Stimulated activated CD4-positive, alpha-beta T cell treated with anti-CD3 and anti-CD28 coated beads, Interleukin-15, amount 100 ng/mL, for 48 hours (primary cell): ENCODE measurements at places on chromosomes 4 and X.

DNA sequence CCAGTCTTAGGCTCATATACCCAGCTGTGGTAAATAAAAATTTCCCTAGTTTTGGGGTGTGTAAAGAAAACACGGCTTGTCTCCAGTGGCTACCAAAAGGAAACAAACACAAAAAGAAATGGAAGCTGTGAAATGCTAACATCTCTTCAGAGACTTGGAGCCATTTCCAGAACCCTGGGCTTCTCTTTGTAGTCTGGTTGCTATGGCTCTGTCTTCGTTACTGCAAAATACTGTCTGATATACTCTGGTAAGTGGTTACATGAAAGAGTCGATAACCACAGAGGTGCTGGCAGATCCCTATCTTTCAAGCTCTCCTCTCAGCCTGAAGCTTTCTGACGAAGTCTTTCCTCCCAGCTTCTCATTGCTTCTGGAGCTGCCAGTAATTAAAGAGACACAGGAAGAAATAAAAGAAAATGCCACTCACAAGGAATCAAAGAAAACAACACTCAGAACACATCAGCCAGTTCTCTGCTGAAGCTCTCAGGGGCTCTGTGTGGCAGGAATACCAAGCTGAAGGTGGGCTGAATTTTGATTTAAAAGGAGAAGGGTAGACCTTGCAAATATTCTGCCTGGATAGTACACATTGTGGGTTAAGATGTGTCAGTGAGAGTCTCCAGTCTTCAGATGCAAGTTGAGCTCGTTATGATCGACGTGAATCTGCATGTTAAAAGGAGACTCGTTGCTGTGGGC is 107.6 kb upstream of the FAM9C start:
- no peak for DNase-seq

DNA sequence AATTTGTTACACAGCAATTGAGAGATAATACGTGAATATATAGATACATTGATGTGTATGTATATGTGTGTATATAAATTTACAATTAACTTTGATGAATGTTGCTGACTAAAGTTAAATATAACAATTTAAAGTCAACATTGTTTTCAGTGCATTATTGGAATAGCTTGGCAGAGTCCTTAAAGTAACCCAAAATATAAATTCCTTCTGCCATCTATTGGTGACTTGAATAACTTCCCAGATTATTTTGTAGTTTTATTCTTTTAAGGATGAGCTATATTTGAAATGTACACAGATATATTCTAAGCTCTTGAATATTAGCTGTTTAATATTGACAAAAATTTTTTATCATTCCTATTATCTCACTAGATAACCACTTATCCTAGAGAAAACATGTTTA is 298.2 kb upstream of the FSTL5 start:
- DNase-seq: no peak

DNA sequence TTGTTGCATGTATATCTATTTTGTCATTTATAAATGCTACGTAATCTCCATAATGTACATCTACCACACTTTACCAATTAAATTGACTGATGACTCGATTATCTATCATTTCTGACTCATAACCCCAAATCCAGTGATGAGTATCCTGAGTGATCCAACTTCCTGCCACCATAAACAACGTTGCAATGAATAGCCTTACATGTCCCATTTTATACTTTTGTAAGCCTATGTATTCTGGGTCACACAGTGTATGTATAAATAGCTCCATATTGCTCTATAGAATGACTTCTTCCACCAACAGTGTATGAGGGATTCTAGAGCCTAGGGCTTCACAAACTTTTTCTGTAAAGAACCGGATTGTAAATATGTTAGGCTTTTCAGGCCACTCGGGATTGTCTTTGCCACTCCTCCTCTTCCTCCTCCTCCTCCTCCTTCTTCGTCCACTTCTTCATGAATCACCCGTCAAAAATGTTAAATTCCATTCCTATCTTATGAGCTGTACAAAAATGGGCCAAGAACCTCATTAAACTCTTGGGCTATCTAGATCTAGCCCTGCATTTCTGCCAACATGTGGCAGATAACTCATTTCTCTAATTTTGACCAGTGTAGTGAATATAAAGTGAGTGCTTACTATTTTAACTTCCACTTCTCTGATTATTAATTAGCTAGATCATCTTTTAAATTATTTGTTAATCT is 672.2 kb upstream of the AMOT start:
- no peak for DNase-seq

- DNase-seq: no peak
These were observed 139.6 kb downstream of the UNC5C start for GRCh38 chr4:95409127-95409526.

GRCh38 chr4:38082424-38083385 is 122.5 kb downstream of the PTTG2 start:
- DNase-seq: no peak

DNA sequence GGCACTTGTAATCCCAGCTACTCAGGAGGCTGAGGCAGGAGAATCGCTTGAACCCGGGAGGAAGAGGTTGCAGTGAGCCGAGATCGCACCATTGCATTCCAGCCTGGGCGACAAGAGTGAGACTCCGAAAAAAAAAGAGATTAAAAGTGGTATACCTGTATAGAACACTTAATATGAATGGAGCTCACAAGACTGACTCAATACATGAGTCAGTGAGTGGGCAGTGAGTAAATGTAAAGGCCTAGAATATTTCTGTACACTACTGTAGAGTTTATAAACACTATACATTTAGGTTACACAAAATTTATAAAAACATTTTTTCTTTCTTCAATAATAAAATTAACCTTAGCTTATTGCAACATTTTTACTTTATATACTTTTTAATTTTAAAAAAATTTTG is 93.8 kb downstream of the CENPC start:
- DNase-seq: no peak

GRCh38 chrX:136028383-136028984 is 43.2 kb downstream of the SLC9A6 start:
- DNase-seq: no peak

DNA sequence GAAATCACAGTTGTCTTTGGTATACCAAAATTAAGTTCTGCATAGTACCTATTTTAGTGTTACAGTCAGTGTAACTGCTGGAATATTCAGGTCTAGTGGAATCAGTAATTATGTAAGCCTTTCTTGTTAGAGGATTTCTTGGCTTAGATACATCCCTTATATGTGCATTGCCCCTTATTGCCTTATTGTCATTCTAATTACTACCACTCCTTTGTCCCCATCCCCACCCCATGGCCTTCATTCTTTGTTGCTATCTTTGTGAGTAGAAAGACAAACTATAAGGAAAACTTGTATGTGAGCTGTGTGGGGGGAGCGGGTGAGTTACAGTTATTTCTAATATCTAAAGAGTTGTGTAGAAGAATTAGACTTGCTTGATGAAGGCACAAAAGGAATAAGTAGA is 36.9 kb upstream of the RPA4 start:
- DNase-seq: no peak

- DNase-seq: no peak
These were observed 11.4 kb downstream of the HSPA4L start for GRCh38 chr4:127793528-127793927.

DNA sequence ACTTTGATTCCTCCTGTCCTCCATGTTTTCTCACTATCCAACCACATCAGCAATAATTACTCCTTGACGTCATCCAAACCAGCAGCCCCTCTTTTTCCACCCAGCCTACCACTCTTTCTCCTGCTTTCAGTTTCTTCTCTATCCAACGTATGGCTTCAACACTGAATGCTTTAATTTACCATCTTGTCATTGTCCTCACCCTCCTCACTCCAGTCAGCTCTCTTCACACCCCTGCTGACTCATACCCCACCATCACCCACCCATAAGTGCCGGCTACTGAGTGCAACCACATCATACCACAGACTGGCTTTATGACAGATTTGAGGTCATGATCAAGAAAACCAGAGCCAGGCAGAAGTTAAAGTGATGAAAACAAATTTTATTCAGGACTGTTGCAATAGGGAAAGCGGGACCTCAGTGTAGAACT is 9.8 kb upstream of the ANXA5 start:
- peak; percentile 65 for DNase-seq

DNA sequence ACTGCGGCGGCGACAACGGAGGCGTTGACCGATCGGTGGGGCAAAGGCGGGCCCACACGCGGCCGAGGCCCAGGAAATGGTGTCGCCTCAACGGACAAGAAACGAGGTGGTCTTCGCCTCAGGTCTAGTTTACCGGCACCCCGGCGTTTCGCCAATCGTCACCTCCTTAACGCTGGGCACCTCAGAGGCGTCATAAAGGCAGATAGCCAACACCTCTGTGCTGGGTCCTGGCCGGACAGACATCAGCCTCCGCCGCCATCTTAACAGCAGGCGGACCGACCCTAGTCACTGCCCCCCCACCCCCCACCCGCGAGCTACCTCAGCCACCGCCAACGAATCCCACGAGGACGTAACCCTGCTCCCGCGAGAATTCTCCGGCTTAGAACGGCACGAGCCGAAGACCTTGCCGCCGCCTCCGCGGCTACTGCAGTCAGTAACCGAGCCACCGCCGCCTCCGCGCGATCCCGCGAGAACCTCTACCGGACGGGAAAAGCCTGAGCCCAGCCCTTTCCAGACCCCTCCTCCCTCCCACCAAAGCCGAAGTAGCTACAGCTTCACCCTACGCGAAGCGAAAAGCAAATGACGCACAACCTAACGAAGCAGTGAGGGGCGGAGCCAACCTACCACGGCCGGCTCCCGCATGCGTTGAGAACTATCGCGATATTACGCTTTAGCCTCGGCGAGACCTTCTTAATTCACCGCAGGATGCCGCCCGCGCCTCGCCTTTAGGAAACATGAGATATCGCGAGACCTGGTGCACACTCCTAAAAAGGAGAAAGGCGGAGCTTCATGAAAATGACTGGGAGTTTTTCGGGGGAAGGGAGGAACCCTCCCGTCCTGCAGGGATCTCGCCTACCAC is 2.7 kb downstream of the HUWE1 start:
- DNase-seq: peak; percentile 84

GRCh38 chr4:140937866-140938265 is 181.7 kb upstream of the TBC1D9 start:
- DNase-seq: no peak

GRCh38 chr4:73485596-73485995 is 4.1 kb downstream of the AFM start:
- DNase-seq: no peak
